ENCODE measurements at places on chromosomes 6 and 20.

DNA sequence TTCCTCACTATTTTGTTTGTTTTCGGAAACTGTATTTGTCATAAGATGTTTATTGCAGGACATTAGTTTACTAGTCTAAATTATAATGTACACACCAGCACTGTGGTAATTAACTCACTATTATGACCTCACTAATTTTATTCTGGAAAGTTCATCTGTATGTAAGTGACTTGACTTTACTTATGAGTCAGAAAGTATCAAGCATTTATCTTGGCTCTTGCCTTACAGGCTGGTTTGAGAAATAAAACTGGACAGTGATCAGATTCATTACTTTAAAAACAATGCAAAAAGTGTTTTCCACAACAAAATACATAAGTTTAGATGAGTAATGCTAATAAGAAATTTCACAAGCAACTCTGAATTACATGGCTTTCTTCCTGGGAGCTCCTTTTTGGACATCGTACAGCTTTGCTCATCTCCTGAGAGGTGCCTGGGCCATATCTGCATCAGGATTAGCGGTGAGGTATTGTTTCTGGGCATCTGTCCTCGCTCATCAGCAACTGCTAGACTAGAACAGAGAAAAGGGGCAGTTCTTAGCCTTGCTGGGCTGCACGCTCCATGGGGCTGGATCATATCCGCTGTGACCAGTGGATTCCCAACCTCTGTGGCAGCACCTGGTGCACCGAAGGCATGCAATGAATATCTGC is 179.8 kb downstream of the SOD2 start:
- DNase-seq: no peak

DNA sequence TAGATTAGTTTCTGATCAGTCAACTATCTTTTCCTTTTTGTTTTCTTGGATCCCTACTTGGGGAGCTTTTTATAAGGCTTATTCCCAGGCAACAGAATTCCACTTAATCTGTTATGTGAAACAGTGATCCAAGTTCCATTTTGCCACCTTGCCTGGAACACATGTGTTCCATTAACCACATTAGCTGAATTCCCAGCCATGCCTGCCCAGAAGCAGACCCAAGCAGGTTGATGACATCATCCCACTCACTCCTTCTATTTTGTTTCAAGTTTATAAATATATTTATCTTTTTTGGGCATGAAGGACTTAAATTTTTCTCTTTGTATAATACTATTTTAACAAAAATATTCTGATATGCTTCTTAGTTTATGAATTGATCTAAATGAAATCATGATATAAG is 587.4 kb downstream of the GRIK2 start:
- no peak for DNase-seq

- DNase-seq: no peak
Observed at GRCh38 chr6:6973721-6974120, 134.0 kb upstream of the RREB1 start.

GRCh38 chr20:17849138-17849900 is 119.3 kb downstream of the SNX5 start:
- DNase-seq: no peak

DNA sequence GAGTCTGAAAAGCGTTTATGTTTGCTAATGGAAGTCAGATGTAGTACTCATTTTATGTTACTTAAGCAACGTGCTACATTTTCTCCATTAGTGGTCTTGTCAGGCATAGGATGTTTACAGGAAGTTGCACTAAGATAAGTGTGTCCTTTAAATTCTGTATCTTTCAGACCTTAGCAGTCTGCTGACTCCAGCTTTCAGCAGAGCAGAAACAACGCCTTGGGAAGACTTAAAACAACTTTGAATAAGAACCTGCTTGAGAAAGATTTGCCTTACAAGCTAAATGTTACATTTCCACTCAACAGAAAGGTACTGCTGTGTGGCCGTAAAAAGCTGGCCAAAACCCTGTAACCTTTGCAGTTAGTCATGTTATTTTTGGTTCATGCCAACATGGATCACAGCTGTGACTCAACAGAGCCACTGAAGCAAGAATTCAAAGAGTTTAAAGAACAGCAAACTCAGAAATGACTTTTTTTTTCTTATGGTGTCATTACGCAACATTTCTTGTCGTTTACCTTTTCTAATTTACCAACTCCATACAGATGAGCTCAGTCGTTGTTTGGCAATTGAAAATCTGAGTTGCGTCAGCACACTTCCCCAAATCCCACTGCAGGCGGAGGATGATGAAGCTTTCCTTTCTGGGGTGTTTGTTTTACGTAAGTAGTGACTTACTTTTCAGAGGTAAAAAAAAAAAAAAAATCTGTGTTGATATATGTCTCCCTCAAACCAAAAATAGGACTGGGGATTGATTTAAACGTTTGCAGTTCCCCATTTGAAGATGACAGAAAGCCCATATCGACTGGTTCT is 27.9 kb upstream of the BMP6 start:
- peak; percentile 80 for DNase-seq

DNA sequence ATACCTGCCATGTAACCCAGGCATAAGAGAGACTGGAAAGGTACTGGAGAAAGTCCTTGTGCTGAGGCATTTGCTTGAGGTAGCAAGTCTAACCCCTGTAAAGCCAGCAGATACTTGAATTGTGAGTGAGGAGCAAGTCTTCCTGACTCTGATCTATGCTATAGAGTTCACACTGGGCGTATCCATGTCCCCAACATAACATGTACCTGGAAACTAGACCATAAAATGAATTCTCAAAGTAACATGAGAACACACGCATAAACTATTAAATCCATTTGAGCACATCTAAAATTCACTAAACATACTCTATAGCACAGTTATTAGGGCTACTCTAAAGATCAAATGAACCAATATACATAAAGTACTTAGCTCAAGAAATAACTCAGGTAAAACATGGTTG is 2.0 kb downstream of the NHSL1 start:
- no peak for DNase-seq

GRCh38 chr6:8325743-8326142 is 109.6 kb downstream of the SLC35B3 start:
- no peak for DNase-seq

DNA sequence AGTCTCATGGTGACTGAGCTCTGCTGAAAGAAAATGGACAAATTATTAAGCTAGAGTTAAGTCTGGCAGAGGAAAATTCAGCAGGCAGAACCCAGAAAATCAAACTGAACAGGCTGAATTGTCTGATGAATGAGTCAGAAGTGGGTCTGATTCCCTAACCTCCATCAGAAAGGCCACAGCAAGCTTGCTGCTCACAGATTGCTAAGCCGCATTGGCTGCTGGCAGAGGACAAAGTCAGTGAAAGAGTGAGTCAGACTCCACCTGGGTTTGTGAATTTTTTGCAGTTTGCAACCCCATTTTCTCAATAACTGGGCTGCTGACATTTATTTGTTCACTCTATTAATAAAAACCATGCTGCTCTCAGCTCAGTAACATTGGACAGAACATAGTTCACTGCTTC is 191.3 kb downstream of the EPM2A start:
- no peak for DNase-seq

GRCh38 chr6:164928728-164929407 is 380.5 kb downstream of the C6orf118 start:
- DNase-seq: no peak

- DNase-seq: no peak
Observed at GRCh38 chr6:157144859-157145568, 178.3 kb downstream of the TMEM242 start.

GRCh38 chr6:109029313-109029712 is 65.3 kb downstream of the SESN1 start:
- DNase-seq: no peak

DNA sequence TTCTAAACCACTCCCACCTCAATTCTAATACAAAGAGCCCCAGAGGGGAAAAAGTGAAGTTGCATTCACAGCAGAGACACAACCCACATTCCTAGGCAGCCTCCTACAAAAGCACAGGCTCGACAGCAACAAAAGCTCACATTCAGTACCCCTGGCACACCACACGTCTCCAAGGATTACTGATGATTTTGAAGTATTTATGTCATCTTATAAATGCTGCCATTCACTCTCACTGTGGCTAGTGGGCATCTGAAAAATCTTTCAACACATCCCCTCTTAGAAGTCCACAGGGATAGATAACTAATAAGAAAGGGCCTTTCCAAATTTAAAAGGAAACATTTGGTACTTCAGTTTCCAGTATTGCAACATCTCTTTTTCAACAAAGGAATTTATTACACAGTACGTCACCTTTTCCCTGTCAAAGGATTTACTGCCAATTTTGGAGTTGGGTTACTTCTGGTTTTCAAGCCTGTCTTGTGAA is 146.7 kb downstream of the TASP1 start:
- no peak for DNase-seq

GRCh38 chr20:36197271-36197670 is 39.0 kb upstream of the AAR2 start:
- DNase-seq: no peak

- DNase-seq: no peak
Observed at GRCh38 chr6:44608175-44608574, 220.7 kb downstream of the CDC5L start.

GRCh38 chr6:136644597-136644952 is 94.4 kb upstream of the MAP7 start:
- no peak for DNase-seq

GRCh38 chr20:20752712-20753111 is 40.3 kb upstream of the RALGAPA2 start:
- DNase-seq: no peak

GRCh38 chr20:40637176-40637575 is 51.9 kb downstream of the MAFB start:
- DNase-seq: no peak

DNA sequence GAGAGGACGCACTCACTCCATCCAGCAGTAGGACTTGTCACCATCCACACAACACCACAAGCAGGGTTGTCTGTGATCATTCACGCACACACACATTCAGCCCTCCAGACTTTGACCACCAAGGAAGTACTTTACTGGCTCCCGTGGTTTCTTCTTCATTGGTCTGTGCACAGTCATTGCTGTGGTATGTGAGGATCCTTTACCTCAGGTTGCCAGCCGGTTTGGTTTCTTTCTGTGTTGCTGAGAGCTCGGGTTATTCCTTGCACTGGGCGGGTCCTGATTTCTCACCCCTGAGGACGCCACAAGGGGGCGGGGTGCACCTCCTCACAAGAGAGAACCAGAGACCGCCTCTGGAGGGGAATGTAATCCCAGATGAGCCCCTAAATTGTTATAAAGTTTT is 11.2 kb downstream of the SLC35A1 start:
- no peak for DNase-seq

DNA sequence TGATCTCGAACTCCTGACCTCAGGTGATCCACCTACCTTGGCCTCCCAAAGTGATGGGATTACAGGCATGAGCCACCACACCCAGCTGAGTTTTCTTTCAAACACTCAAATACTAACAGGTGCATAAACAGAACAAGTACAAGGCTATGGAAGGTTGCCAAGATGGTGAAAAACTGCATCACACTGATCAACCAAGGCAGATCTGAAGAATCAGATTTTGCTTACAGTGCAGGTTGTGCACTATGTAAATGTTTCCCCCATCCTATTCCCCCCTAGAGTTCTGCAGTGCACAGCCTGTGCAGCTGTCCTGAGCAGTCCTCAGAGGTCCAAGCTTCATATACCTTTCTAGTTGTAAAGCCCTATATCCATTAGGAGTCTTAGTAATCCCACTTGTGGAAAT is 73.0 kb downstream of the GFRA4 start:
- DNase-seq: no peak

DNA sequence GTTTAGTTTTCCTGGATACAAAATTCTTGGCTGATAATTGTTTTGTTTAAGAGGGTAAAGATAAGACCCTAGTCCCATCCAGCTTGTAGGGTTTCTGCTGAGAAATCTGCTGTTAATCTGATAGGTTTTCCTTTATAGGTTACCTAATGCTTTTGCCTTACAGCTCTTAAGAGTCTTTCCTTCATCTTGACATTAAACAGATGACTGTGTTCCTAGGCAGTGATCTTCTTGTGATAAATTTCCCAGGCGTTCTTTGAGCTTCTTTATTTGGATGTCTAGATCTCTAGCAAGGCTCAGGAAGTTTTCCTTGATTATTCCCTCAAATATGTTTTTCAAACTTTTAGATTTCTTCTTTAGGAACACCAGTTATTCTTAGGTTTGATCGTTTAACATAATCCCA is 134.0 kb downstream of the MAP3K4 start:
- no peak for DNase-seq

DNA sequence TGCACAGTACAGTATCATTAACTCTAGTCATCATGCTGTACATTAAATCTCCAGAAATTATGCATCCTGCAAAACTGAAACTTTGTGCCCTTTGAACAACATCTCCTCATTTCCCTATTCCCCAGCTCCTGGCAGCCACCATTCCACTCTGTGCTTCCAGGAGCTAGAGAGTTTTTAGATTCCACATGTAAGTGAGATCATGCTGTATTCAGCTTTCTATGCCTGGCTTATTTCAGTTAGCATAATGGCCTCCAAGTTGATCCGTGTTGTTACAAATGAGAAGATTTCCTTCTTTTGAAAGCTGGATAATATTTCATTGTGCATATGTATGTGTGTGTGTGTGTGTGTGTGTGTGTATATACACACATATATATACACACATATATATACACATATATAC is 86.9 kb upstream of the SLC24A3 start:
- DNase-seq: no peak

GRCh38 chr6:36927691-36928546 is 26.6 kb upstream of the PI16 start:
- DNase-seq: no peak

DNA sequence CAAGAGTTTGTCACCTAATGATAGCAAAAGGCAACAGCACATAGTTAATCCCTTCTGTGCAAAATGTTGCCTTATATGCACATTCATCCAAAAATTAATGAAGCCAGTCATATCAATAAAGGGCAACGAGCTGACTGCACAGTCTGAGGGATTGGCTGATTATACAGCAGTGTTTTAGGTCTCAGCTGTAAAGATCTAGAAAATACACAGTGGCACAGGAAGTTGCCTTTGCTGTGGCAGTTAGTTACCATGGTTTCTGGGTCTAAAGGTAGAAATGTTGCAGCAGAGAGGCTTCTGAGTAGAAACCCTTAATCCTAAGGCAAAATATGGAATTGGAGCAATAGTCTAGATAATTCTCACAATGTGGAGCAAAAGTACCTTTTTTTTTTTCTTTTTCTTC is 89.7 kb downstream of the SMPDL3A start:
- no peak for DNase-seq

DNA sequence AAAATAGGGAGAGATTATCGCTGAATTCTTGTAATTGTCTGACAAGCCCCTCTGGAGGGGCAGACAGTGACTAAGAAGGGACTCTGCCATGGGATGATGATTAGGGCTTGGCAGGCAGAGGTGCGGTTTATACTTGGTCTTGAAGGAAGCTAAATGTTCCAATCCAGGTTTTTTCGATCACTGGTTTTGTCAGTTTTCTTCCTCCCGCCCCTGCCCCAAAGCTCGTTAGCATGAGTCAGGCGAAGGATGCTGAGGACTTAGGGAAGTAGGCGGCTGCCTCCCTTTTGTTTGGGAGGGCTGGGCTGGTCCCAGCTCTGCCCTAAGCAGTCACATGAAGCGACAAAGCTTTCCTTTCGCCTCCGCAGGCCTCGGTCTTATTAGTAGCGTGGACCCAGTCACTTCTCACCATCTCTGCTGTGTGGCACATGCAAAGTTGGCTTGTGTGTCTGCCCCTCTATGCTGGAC is 314.2 kb downstream of the CDC5L start:
- DNase-seq: no peak

- no peak for DNase-seq
Observed at GRCh38 chr6:91240878-91241603, 654.2 kb upstream of the MAP3K7 start.
